Neural crest cell (in vitro differentiated cells): ENCODE measurements at places on chromosomes 6 and 20. TPM values are rescaled to one million over a fixed set of nuclear protein-coding genes. Genes with fewer than 3 reads are reported as not detected.
A peak's percentile ranks its signal among the peaks of the same experiment; 100 is the strongest.

DNA sequence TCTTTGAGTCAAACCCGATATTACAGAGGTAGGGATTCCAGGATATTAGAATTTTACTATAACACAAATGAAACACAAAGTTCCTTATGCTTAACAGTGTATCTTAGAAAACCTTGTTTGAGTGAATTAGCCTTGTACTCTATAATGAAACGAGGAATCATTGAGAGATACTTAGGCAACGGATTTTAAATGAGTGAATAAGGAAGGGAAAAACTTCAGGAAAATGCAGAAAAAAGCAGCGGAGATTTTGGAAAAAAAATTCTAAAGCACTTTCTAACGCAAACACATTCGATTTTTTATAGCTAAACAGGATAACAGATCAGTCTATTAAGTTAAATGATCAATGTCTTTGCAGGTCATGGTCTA is 137.3 kb downstream of the HFE start:
- H3K4me1 ChIP-seq: peaks cover 20% of the 10 kb centered on the region
- no peak overlapping the region for H3K27ac ChIP-seq
- DNase-seq: no peak
- H3K27me3 ChIP-seq: no peaks in the 10 kb centered on the region
- no peaks in the 10 kb centered on the region for H3K36me3 ChIP-seq
- H3K4me3 ChIP-seq: no peak overlapping the region

DNA sequence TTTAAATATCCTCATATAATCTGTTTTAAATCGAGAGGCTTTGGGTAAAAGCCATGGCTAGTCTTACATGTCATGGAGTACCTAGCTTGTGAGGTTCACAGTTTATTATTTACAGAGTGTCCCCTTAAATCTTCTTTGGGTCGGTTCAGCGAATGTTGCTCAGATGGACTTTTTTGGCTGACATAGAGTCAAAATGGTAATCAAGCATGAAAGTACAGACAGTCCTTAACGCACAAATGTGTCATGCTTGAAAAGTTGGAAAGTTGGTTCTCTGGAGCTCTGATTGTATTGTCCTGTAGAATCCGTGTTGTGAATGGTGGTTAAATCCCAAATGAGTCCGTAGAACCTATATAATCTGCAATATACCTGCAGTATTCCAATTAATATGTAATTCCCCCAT is 22.0 kb downstream of the PTPN1 start:
- DNase-seq: no peak
- no peaks in the 10 kb centered on the region for H3K27me3 ChIP-seq
- no peak overlapping the region for H3K27ac ChIP-seq

- no peaks in the 10 kb centered on the region for H3K27me3 ChIP-seq
- H3K4me3 ChIP-seq: no peak overlapping the region
- H3K27ac ChIP-seq: no peak overlapping the region
- H3K36me3 ChIP-seq: peaks cover 12% of the 10 kb centered on the region
- no peak for DNase-seq
- H3K4me1 ChIP-seq: peaks cover 24% of the 10 kb centered on the region
Measured at GRCh38 chr6:111521497-111522270, 38.7 kb upstream of the REV3L start.

DNA sequence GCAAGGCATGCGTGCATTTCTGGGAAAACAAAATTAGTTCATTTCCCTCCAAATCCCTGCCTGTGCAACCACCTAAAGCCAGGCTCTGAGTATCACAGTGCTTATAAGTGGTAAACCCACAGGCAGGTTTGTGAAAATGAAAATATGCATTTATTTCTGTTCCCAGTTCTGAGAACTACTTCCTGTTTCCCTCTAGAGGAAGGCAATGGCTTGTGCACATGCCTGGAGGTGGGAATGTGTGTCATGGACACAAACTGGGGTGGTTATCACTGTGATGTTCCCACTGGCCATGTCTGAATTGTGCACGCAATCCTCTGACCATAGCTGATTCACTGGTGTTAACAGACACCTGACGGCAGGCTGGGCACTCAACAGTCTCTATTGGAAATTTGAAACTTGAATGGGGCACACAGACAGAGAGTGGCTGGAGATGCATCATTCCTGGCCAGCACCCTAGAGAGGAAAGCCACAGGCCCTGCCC is 26.3 kb downstream of the FAM110A start:
- H3K36me3 ChIP-seq: no peaks in the 10 kb centered on the region
- DNase-seq: no peak
- no peak overlapping the region for H3K4me3 ChIP-seq
- peaks cover 20% of the 10 kb centered on the region for H3K27me3 ChIP-seq
- no peaks in the 10 kb centered on the region for H3K4me1 ChIP-seq
- H3K27ac ChIP-seq: no peak overlapping the region

GRCh38 chr20:57375652-57376230 is 15.5 kb upstream of the RBM38 start:
- no peaks in the 10 kb centered on the region for H3K4me1 ChIP-seq
- H3K27ac ChIP-seq: no peak overlapping the region
- H3K4me3 ChIP-seq: no peak overlapping the region
- H3K36me3 ChIP-seq: peaks cover 17% of the 10 kb centered on the region

GRCh38 chr6:73923905-73924485 is 228.0 kb downstream of the CD109 start:
- H3K4me3 ChIP-seq: no peak overlapping the region
- peaks cover 7% of the 10 kb centered on the region for H3K27me3 ChIP-seq
- no peaks in the 10 kb centered on the region for H3K4me1 ChIP-seq
- no peaks in the 10 kb centered on the region for H3K36me3 ChIP-seq
- DNase-seq: no peak

DNA sequence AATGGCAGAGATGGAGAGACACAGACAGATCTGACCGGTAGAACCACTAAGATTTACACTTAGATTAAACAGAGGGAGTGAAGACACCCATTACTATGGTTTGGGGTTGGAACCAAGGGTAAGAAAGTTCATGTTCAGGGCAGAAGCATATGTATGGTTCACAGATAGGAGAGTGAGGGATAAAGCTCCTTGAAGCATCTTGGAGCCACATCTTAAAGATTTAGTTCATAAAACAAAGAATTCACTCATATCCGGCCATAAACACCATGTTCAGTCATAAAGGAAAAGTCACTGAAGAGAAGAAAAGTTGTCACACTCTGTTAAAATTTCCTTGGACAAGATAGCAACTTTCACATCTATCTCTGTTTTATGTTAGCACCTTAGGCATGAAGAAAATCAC is 18.0 kb downstream of the STX7 start:
- H3K27ac ChIP-seq: no peak overlapping the region
- H3K4me3 ChIP-seq: no peak overlapping the region
- H3K36me3 ChIP-seq: peaks cover 25% of the 10 kb centered on the region
- H3K4me1 ChIP-seq: no peaks in the 10 kb centered on the region
- DNase-seq: no peak

The DLL1 gene
- total RNA-seq: 53.9 and 59.8 TPM in 2 replicates

The SALL4 gene
- total RNA-seq: 90.7 and 91.1 TPM in 2 replicates

GRCh38 chr6:44050872-44051505 is 76.3 kb downstream of the MRPL14 start:
- no peak overlapping the region for H3K4me3 ChIP-seq
- peak overlapping the region; percentile 19 for H3K27ac ChIP-seq
- no peak for DNase-seq
- no peaks in the 10 kb centered on the region for H3K36me3 ChIP-seq
- H3K27me3 ChIP-seq: peaks cover 2% of the 10 kb centered on the region
